Amniotic epithelial cell (primary cell): ENCODE measurements at places on chromosomes 7 and 10.

DNA sequence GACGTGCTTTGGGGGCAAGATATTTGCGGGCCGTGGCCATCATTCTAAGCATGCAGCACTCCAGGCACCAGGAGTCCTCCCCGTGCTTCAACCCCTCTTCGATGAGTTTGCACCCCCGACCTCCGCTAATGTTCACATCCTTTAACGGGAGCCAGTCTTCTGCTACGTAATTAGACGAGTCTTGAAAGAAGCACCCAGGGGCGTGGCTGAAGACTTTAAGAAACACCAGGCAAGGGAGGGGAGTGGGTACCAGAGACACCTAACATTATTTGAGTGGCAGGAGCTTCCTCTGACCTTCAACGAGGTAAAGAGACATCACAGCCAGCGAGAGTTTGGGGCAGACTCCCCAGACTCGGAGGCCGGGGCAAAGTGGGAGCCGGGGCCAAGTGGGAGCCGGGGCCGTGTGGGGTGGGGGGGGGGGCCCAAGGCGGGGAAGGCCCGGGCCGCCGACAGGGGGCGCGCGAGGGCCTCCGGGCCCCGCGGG lies 31.1 kb upstream of the TOMM7 start:
- peak; percentile 36 for DNase-seq

DNA sequence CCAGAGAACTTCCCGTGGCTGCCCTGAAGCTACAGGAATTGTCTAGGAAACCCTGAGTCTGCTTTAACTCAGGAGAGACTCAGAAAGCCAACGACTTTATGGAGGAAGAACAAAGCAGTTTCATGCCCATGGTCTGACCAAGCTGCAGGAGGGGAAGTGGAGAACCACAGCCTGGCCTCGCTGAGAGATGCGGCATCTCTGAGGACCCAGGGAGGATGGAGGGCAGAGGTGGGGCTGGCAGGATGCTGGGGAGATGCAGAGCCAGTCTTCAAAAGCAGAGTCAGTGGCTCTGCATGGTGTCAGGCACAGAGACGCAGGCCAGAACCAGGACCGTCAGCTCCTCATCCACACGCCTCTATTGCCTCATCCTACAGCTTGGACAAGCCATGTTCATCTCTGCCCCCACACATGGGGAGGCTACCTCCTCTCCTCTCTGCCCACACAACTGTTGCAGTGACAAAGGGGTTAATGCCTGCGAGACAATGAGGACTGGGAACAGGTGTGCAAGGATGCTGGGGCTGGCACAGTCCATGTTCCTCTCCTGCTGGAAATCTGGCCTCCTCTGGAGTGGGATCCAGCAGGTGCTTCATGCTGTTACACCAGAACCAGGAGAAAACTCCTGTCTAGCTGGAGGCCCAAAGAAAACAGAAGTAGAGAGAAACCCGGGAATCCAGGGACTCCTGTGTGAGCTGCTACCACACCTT lies 267.0 kb downstream of the PLXNA4 start:
- no peak for DNase-seq

DNA sequence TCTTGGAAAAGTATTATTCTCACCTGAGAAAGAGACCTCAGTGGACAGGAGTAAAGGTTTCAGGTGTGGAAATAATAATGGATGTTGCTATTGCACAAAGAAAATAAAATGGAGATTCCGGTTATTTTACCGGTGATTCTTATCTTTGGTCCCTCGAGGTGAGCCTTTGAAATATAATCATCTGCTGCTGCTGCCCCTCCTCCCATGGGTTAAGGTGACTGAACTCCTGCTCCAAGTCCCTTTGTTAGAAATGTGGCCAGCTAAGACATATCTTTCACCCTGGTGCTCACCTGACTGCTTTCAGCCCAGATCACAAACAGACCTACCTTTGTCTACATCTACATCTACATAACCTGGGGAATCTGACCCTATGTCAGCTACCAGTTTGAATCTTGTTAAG lies 5.7 kb downstream of the CUBN start:
- no peak for DNase-seq

DNA sequence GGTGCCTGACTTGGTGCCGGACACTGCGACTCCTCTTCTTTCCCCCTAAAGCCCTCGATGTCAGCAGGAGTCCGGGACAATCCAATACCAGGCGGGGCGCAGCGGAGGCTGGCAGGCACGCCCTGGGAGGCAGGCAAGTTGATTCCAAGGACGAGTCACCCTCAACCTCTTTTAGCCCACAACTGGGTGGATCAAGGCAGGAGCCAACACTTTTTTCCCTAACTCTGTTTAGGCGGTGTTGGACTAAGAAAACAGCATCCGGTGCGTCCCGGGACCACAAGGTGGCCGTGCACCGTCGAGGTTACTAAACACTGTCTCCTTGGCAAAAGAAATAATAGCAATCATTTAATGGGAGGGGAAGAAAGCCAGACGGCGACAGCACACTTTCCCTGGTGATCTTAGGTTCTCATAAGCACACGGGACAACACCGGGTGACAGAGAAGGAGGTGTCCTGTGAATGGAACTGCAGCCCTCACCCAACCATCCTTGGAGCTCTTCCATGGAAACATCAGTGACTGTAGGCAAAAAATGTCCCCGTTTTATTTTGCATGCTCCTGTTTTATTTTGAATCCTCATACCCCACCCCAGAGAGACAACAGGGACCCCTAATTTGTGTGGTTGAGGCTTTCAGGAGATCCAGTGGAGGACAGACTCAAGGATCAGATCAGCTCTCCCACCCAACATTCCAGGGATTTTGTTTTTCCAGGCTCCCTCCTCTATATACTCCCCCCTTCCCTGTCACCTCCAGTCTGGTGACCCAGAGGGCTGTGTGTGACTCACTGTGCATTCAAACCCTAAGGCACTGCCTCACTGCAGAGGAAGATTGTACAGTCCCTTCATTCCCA lies 1.3 kb upstream of the CALCR start:
- DNase-seq, result no peak

- DNase-seq, result no peak
These were observed 1.1 kb downstream of the WDFY4 start for GRCh38 chr10:48685731-48686130.

DNA sequence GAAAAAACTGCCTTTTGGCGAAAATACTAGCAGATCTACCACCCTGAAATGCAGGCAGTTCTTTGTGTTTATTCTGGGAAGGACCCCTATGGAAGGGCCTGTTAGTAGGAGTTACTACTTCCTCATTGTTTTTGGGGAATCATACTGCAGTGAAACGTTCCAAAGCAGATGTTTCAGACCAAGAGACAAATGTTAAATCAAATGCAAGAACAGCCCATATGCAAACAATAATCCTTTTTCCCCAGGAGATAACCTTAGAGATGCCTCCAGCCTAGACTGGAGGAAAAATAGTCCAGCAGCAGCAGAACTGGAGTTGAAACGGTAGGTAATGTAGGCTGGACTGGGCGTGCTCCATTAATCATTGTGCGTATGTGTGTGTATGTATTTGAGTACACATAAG lies 65.9 kb upstream of the VWDE start:
- no peak for DNase-seq

- no peak for DNase-seq
These were observed 51.7 kb upstream of the FZD1 start for GRCh38 chr7:91212582-91212981.

GRCh38 chr7:47813620-47814260 lies 134.5 kb downstream of the PKD1L1 start:
- DNase-seq, result no peak

DNA sequence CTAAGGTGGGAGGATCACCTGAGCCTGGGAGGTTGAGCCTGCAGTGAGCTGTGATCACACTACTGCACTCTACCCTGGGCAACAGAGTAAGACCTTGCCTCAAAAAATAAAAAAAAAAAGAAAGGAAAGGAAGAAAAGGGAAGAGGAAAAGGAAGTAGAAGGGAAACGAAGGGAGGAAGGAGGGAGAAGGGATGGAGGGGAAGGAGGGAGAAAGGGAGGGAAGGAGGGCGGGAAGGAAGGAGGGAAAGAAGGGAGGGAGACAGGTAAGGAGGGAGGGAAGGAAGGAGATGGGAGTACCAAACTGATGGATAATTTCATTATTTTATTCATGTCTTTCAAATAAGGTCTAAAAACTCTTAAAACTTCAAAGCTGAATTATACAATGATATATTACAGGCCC lies 106.3 kb downstream of the KMT2C start:
- DNase-seq, result no peak
